ENCODE measurements at places on chromosomes 5 and 9.

GRCh38 chr9:85685081-85685480 is 56.7 kb downstream of the AGTPBP1 start:
- no peak for DNase-seq

DNA sequence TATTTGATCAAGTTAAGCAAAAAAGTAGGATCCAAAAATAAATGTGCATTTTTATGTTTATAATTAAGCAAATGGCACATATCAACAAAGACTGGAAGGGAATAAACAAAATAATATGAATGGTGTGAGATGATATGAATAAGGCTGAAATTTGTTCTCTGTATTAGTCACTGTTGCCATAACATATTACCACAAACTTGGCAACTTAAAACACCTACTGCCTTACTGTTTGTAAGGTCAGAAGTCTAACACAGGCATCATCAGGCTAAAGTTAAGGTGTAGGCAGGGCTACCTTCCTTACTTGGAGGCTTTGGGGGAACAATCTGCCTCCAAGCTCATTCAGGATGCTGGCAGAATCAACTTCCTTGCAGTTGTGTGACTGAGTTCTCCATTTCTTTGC is 19.3 kb downstream of the PGGT1B start:
- DNase-seq: no peak

DNA sequence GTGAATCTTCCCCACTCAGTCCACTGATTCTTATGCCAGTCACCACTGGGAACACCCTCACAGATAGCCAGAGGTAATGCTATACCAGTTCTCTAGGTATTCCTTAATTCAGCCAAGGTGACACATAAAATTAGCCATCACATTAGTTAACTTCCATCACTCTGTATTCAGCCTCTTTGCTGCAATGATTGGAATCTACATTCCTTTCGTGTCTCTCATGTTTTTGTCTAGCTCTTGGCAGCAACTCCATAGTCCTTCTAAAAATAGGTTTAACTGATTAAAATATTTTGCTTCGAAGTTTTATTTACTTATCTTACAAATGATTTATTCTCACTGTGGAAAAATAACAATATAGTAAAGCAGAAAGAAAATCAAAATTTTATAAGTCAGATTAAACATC is 19.6 kb upstream of the RNF20 start:
- no peak for DNase-seq

DNA sequence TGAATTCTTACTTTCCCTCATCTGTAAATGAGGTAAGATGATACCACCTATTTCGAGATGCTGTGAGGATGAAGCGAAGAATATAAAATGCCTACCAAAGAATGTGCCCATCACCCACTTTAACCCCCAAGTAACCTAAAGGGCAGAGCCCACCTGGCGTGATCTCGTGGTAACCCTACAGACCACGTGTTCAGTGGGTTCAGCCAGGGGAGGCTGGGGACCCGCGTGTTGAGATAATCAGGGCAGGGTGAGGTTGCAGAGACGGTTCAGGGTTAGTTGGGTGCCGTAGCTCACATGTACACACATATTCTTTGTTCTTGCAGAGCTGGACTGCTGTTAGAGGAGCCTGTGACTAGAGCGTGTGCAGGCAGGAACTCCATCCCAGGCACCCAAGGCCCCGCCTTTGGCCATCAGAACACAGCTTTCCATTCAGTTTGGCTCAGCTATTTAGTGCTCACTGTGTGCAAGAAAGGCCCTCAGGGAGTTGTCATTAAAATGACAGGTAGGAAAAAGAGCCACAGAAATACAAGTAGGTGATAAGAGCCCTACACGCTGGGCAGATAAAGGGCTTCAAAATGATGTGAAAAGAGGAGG is 56.5 kb upstream of the HAND1 start:
- DNase-seq: no peak

DNA sequence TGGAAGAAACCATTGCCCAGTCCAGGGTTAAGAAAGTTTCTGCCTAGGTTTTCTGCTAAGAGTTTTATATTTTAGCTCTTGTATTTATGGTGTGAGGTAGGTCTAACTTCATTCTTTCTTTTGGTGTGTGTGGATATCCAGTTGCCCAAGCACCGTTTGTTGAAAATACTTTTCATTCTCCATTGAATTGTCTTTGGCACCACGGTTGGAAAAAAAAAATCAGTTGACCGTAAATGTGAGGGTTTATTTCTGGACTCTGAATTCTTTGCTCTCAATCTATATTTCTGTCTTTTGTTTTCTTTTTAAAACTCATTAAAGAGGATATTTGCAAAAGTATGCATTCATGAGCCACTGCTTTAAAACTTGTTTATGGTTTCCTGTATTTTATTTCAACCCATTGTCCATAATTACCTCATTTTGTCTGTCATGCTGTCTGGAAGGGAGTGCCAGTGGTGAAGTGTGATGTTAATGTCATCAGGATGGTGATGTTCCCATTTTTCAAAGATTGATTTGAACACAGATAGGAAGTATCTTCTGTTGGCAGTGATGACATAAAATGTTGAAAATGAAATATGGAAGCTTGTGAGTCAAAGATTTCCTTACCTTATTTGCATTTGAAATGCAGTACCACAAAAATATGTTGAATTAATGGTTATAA is 33.9 kb downstream of the HABP4 start:
- DNase-seq: no peak

- DNase-seq: no peak
Measured at GRCh38 chr5:6495433-6496206, 47.0 kb downstream of the UBE2QL1 start.

DNA sequence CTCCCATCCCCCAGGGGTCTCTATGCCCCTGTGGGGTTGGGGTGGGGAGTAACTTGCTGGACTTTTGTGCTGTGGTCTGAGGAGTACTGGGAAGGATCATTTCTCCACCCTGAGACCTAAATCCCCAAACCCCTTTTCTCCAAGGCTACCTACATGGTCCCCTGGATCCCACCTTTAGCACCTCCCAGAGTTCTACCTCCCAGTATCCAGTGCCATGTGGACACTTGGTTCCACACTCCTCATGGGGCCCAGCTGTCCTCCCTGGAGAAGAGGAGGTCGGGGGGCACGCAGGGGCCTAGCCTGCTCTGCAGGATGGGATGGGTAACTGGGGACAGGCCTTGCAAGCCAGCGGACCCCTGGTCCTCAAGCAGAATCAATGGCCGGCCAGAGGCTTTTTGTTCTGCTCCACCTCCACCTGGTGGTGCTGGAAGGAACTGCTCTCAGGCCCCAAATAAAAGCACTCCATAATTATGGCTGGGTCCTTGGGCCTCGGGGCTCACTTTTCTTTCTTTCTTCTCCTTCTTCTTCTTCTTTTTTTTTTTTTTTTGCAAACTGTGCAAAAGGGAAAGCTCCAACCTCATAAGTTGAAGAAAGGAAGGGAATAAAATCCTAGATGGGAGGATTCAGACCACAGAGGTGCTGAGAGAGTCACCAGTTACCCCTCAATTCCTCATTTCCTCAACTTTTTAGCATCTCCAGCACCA is 68.4 kb downstream of the PSD2 start:
- peak; percentile 30 for DNase-seq

GRCh38 chr5:143207563-143208364 is 195.7 kb downstream of the NR3C1 start:
- no peak for DNase-seq

GRCh38 chr5:179553875-179554274 is 3.5 kb downstream of the RUFY1 start:
- DNase-seq: no peak

DNA sequence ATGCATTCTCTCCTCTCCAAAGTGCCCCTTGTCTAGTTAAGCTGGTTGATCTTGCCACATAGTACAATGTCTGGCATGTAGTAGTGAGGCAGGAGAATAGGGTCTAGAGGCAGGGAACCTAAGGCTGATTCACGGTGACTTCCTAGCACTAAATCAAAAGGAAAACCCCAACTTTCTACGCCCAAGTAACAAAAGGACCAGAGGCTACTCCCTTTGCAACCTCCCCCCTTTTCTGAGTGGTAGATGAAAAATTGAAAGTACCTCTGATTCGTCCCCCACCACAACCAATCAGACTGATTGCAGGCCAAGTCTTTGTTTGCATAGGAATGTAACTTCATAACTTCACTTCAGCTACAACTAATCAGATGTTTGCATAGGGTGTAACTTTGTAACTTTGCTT is 278.8 kb downstream of the PSAT1 start:
- DNase-seq: no peak

- no peak for DNase-seq
Measured at GRCh38 chr9:135969064-135969683, 8.0 kb upstream of the UBAC1 start.

- no peak for DNase-seq
Measured at GRCh38 chr5:180464603-180464970, 29.6 kb upstream of the CNOT6 start.

DNA sequence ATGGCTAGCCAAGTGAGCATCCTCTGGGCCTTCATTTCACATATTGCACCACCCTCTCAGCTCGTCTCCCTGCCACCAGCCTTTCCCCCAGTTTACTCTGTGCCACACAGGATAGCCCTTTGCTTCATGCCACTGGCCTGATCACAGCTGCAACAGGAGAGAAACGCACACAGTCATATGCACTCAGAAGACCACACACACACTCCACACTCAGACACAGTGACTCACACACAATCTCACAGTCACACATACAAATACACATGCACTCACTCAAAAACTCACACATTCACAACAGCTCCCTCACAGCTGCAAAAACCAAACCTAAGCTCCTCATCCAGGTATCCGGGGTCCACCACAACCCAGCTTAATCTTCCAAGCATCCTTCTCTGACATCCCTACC is 38.7 kb downstream of the TTC39B start:
- DNase-seq: no peak

DNA sequence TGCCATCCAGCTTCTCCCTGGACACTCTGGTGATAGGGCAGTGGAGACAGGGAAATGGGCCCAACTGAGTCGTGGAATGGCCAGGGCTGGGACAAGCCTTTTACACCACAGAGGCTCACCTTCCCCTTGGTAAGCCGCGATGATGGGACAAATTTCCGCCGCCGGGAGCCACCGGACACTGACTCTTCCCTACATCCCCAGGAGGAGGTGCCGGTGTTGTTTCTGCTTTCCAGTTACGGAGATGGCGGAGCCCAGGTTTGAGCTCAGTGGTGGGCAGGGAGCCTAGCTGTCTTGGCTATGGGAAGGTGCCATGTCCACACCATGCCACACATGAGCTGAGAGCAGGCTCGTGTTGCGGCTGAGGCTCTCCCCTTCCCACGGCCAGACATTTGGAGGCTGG is 19.9 kb upstream of the WNK2 start:
- DNase-seq: no peak

DNA sequence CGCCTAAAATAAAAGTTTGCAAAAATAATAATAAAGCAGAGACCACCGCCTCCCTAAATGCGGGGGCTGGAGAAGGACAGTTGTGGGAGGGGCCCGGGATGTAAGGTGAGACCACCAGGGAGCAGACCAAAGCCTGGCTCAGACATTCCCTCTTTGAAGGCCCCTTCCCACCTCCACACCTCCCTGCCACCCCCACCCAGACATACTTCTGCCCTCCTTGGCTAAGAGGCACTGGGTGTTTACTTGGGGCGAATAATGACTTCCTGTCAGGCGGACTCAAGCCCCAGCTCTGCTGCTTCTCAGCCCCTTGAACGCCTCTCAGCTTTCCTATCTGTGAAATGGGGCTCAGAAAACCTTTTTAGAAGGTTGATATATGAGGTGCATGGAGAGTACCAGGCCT is 58.8 kb upstream of the GGTA1 start:
- DNase-seq: no peak

DNA sequence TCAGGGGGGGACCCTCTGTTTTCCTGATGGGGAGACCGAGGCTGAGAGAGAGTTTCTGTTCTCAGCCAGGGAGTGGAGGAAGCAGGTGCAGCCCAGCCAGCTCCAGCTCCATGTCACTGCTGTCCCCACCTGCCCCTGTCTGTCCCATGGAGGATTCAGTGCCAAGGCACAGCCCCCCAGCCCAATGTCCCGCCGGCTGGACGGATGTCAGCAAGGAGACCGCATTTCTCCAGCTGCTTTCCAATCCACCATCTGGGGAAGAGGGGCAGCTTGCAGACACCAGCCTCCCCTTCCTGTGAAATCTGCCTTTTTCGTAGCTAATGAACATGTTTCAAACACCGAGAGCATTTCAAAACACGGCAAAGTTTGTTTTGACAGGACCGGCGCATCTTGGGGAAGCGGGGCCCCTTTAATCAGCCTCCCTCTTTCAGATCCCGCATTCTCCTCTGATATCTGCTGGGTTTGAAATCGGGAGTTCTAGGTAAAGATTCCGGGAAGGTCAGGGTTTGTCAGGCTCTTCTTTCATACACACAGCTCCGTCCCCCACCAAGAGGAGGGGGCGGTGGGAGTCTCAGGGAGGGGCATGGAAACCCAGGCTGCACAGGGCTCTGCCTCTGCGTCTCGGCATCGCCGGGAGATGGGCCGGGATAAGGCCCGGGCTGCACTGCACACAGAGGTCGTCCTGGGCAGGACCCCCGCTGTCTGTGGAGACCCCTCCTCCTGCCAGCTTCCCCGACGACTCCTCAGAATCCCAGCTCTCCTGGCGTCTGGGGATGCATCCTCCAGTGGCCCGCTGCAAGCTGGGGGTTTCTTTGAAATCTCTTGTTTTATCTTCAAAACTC is 74.8 kb downstream of the NEK6 start:
- no peak for DNase-seq

DNA sequence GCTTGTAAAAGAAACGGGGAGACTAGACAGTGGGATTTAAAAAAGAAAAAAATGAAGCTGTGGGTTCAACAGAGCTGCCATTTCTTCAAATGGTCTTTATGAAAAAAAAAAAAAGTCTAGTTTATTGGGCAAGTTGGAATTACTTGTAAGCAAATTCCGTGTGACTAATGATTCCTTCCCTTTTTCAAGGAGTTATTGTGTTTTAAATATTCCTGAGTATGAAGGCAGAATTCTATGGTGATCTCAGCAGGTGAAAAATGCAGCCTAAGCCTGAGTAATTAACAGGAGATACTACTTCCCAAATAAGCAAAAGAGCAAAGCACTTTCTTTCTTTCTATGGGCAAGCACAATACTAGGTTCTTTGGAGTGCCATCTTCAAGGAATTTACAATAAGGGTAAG is 481.9 kb downstream of the ZNF608 start:
- no peak for DNase-seq

DNA sequence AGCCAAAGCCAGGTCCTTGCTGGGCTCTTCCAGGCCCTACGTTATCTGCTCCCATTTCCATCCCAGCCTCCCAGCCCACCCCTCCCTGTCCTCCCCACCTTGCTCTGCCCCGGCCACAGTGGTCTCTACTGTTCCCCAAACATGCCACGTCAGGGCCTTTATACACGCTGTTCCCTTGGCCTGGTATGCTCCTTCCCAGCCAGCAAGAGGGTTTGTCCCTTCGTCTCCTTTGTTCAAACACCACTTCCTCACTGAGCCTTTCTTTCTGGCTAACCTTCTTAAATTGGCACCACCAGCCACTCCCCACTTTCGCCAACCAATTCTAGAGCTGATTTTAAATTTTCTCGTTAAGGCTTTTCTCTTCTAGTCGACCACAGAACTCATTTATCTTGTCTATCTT is 9.8 kb downstream of the SH2D3C start:
- DNase-seq: no peak

DNA sequence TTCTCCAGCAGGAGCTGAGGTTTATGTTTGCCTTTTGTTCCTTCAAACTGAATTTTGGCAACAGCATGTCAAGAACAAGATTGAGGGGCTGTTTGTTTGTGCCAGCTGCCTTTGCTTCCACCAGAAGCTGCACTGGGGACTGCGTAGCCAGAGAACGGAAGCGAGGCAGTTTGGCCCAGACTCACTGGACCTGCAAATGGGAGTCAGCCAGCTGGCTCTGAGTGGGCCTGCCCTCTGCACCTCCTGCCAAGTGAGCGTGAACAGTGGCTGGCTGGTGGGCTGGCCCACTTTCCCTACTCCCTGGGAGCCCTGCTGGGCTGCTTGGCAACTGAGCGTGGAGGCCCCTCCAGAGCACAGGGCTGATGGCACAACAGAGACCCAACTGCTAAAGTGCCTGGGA is 111.6 kb downstream of the GALNT10 start:
- DNase-seq: no peak

- no peak for DNase-seq
Measured at GRCh38 chr5:172235827-172236736, 42.1 kb downstream of the EFCAB9 start.
